ENCODE measurements at places on chromosomes 1 and 21. TPM values are rescaled to one million over a fixed set of nuclear protein-coding genes. Genes with fewer than 3 reads are reported as not detected.
A peak's percentile ranks its signal among the peaks of the same experiment; 100 is the strongest.

DNA sequence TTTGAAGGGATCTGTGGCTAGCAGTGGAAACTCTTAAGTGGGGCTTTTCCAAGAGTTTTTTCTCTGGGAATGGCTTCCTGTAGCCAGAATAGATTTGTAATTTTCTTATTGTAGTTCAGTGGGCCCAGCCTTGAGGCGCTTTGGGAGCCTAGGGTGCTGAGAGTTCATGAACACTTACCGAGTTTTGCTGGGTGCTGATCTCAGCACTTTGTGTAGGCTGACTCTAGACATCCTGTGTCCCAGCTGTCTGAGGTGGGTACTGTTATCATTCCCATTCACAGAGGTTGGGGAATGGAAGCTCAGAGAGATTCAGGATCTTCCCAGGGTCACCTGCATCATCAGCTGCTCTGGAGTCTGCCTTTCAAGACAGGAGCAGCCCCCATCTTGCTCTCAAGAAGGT lies 7.0 kb downstream of the PPFIA4 start:
- no peak for DNase-seq

- DNase-seq = no peak
These were observed 20.3 kb upstream of the CA6 start for GRCh38 chr1:8925406-8925805.

DNA sequence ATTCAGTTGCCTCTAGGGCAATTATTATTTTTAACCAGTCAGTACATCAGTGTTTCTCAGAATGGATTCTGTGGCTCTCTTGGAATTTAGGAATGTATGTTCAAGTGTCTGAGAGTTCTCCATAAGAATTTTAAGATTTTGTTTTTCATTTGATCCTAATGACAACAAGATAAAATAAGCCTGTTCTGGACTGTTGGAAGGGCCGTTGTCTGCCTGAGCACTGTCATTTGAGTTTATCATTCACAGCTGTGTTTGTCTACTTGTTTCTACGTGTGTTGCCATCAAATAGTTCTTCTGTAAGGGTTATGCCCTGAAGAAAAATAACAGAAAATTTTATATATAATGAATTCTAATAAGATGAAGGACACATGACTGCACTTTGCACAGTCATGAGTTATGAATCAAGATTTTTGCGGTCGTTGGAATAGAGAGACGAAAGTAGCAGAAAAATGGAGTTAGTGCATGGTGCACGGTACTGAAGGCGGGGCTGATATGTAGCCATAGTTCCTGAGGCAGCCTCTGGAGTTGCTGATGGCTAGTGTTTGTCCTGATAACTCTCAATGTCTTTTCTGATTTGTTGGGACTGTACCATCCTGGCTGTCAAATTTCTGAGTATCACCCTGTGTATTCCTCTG lies 92.5 kb downstream of the NOS1AP start:
- DNase-seq = no peak

DNA sequence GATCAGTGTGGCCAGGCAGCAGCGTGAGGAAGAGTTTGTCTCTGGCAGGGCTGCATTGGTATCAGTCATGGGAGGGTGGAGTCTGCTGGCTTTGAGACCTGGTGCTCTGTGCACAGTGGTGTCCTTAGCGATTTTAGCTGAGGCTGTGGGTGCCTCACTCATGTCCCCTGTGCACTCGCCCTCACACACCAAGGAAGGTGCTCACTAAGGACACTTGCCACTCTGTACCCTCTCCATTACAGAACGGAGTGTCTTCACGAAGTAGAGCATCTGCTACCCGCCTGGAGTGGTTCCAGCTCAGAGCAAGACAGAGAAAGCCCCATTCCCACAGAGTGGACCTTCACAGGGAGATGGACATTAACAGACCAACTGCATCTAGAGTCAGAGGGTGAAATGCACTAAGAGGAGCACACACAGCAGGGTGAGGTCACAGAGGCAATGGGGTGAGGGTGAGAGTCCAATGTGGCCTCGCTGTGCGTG lies 117.9 kb downstream of the MATN1 start:
- no peak for DNase-seq

- DNase-seq = no peak
These were observed 239.0 kb upstream of the JUN start for GRCh38 chr1:59022799-59023198.

DNA sequence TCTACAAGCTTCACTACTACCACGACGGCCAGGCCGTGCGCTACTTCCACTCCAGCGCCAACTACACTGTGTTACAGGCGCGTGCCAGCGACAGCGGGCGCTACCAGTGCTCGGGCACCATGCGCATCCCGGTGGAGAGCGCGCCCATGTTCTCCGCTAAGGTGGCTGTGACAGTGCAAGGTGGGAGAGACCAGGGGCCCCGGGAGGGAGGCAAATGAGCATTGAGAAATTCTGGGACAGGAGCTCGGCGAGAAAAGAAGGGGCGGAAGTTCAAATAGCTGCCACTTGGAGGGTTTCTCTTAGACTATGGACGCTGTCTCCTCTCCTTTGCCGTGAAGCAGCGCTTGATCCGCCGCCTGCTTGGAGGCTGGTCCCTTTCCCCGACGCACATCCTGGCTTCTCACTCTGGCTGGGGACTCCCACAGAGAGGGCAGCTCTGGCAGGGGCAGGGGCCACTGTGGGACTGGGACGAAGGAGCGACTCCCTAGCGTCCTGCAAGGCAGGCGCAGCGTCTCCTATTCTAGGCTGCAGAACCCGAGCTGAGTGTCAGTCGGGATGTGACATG lies 4.6 kb downstream of the FCRLB start:
- peak; percentile 51 for DNase-seq

DNA sequence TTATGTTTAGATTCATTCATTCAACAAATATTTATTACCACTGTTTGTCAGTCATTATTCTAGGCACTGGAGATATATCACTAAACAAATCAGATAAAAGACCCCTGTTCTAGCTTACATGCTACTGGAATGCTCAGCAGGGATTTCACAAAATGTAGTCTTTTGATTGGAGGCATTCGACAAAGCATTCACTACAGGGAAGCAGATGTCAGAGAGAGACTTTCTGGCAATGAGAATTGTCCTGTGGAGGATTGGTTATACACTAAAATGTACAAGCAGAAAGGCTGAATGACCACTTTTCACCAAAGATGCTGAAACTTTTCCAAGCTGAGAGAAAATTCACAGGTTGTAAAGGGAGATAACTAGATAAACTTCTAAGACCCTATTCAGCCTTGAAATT lies 57.7 kb downstream of the SCMH1 start:
- no peak for DNase-seq

- no peak for DNase-seq
These were observed 46.1 kb downstream of the NME7 start for GRCh38 chr1:169321539-169321938.

DNA sequence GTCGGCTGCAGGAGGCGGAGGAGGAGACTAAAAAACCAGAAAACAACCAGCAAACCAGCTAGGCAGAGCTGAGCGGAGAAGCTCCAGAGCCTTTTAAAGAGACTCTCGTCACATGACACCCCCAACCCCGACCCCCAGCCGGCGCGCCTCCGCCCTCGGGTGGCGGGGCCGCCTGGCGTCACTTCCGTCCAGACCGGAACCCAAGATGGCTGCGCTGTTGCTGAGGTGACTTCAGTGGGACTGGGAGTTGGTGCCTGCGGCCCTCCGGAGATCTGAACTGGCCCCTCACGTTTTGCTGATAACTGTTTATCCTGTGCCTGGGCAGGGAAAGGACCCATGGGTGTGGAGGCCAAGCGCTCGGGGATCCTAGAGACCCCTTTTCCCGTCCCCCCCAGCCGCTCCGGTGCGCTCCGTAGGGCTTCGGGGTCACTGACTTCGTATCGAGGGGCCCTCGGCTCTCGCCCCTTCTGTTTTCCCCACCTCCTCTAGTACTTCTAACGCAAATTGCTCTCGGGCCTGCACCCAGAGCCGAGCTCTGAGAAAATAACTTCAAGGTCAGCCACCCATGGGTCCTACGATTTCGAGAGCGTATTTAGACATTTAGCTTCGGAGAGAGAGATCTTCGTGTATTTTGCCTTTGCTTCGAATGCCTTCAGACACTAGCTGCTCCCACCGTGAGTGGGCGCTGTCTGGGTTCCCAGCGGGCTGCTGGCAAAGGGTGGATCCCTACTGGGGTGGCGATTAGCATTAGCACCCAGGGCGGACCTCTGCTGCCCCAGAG lies at the start of gene SDHC:
Gene SDHC (plus strand): TSS at position 181 of the 781 bp plus-strand sequence. CDS start 25 bp downstream, at position 206.
- DNase-seq = peak; percentile 83

GRCh38 chr1:12518931-12519692 lies 98.9 kb downstream of the DHRS3 start:
- DNase-seq = no peak

DNA sequence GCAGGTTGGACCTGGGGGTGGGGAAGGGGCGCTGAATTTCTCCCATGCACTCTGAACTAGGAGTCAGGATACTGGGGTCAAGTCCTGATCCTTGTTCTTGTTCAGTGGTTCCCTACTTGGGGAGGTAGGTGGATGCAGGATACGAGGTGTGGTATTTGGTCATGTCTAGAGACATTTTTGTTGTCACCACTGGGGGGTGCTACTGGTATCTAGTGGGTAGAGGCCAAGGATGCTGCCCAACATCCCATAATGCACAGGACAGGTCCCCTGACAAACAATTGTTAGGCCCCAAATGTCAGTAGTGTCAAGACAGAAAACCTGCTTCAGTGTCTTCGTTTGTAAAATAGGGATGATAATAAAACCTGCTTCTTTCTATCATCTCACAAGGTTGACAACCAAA lies 259.0 kb upstream of the FOXD3 start:
- DNase-seq = no peak

DNA sequence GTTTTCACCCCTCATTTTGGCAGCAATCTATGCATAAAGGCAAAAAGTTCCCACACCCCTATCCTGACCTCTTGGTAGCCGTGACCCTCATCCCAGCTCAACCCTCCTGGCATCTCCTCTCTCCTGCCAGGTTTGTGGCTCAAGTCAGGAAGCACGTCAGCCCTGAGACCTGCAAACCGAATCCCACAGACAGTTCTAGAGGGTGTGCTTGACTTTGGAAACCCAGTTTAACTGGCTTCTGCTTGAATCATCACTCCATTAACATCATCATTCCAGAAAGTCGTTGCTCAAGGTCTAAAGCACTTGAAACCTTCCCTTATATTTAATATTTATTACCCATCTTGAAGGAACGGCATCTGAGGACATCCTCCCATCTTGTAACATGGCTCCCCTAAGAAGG lies 133.4 kb upstream of the ERG start:
- DNase-seq = no peak

GRCh38 chr1:204319462-204319861 lies 40.3 kb downstream of the PLEKHA6 start:
- peak; percentile 79 for DNase-seq

GRCh38 chr1:79353224-79353623 lies 346.7 kb upstream of the ADGRL4 start:
- DNase-seq = no peak

GRCh38 chr1:194155962-194156361 lies 969.5 kb upstream of the B3GALT2 start:
- no peak for DNase-seq

DNA sequence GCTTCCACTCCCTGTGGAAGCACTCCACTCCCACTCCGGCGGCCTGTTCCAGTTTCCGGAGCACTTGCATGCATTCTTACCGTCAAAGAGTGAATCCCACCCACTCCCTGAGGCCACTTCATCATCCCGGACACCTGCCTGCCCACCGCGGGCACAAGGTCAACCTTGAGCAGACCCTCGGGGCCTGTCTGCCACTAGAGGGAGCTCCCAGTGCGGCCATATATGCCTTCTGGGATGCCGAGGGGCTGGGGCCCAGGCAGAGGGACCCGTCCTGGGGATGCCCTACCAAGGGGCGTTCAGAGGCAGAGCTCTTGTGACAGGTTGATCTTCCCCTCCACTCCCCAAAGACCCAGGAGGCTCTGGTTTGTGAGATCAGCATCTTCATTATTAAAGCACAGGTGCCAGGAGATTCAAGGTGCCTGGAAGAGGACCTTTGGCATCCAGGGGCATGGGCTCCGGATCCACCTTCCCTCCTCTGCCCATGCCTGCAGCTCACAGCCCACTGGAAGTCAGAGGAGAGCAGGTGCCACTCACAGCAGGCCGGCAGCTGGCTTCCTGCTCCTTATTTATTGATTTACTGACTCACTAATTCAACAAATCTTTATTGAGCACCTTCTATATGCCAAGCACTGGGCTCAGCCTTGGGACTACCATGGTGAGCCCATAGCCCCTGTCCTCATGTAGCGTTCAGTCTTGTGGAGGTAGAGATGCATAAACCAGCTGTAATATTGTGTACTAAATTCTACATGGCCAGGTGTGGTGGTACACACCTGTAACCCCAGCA lies 47.3 kb downstream of the UBIAD1 start:
- DNase-seq = peak; percentile 17

DNA sequence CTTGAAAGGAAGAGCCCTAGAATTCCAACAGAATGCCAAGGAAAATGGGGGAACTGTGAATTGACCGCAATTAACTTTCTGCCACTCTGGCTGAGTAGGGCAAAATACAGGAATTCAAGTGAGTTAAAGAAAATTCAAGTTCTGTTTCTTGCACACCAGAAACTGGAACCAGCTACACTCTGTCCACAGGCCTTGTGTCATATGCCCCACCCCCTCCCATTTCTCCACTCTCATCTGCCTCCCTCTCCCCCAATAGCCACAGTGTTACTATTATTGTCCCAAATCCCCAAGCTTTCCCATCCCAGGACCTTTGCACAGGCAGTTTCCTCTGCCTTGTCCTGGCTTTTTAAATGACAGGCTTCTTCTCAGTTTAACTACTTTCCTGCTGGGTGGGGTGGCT lies 4.3 kb upstream of the STK40 start:
- no peak for DNase-seq

DNA sequence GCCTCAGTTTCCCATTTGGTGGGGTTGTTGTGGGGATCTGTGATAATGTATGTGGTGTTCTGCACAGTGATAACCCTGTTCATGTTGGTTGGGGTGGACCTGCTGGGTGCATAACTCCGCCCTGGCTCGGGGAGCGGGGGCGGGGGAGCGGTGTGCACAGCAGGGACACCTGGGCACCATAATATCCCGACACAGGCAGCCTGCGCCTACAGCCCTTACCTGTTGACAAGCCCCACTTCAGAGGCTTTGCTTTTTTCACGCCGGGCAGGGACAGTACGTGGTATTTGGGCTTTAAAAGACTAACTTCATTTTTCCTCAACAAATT lies 48.0 kb upstream of the ACOT11 start:
- DNase-seq = no peak

GRCh38 chr1:244833734-244834542 lies 1.5 kb upstream of the COX20 start:
- DNase-seq = peak; percentile 44

- no peak for DNase-seq
These were observed 35.1 kb downstream of the RXRG start for GRCh38 chr1:165409657-165410358.

RHEX gene
- total RNA-seq = not detected

SLC50A1 gene
- total RNA-seq = 54.9 TPM

S100A2 gene
- total RNA-seq = 147 TPM

HAO2 gene
- total RNA-seq = not detected

C8B gene
- total RNA-seq = not detected

OR2G3 gene
- total RNA-seq = not detected

TRPM2 gene
- total RNA-seq = not detected

SLC26A9 gene
- 0.98 TPM for total RNA-seq

GBP4 gene
- total RNA-seq = 0.83 TPM

CACNA1S gene
- not detected for total RNA-seq

CSRP1 gene
- total RNA-seq = 56.8 TPM

CR2 gene
- total RNA-seq = 4.3 TPM

Data from PC-9 (cell line).